Lung microvascular endothelial cell (primary cell): ENCODE measurements at places on chromosomes 2 and 18.

GRCh38 chr18:62189208-62189607 lies 2.2 kb downstream of the RELCH start:
- no peak for DNase-seq

- no peak for DNase-seq
Observed at GRCh38 chr18:75369026-75369721, 58.3 kb downstream of the SMIM21 start.

- DNase-seq, result no peak
Observed at GRCh38 chr2:80300346-80300745, 4.2 kb downstream of the LRRTM1 start.

DNA sequence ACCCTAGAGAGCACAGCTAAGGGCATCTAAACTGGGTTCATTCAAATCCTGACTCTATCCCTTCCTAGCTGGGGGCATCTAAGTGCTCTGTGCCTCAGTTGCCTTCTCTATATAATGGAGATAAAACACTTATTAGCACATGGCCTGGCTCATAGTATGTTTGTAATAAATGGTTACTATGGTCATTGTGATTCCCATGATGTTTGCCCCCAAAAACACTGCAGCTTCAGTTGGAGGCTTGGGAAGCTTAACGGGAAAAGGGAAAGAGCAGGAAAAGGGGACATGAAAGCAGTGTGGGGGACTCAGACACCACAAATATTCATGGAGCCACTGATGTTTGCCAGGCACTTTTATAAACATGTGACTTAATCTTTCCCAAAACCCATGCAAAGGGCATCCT lies 118.1 kb downstream of the INHBB start:
- DNase-seq, result no peak

DNA sequence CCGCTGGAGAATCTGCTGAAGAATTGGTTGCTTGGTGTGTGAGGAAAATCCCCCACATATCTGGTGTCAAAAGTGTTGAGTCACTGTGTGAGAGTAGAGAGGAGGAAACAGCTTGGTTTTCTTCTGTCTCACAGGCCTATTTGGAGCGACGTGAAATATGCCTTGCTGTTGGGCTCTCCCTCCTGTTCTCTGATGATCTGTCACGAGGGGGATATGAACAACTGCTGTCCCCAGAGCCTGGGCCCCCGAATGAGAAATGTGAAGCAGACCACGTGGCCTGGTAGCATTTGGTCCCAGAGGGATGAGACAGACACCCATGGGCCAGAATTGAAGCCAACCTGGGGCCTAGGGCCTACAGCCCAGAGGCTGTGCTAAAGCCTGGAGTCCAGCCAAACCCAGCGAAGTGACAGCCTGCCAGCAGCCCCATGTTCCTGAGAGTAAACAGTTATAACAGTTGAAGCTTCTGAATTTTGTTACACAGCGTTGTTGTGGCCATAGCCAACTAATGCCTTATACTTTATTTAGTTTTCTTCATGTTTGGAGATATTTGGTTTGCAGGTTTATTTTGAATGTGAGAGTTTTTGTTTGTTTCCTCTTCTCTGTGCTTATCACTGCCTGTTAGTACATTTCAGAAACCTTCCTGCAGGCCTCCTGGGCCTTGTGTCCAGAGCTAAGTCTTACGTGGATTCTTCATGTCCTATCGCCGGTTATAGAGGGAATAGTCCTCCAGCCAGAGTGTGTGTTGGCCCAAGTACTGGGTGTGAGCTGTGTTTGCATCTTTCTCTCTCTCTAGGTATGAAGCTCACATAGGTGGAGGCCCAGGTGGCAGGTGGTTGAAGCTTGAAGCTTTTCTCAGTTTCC lies 18.7 kb upstream of the COLEC12 start:
- DNase-seq, result peak; percentile 67

- peak; percentile 14 for DNase-seq
Observed at GRCh38 chr18:62850619-62851306, 135.4 kb downstream of the PHLPP1 start.

GRCh38 chr2:216594081-216594480 lies 39.1 kb upstream of the IGFBP2 start:
- no peak for DNase-seq

- DNase-seq, result no peak
Observed at GRCh38 chr2:206160807-206161179, 1.1 kb downstream of the EEF1B2 start.

GRCh38 chr2:204984518-204984917 lies 439.2 kb downstream of the PARD3B start:
- no peak for DNase-seq

DNA sequence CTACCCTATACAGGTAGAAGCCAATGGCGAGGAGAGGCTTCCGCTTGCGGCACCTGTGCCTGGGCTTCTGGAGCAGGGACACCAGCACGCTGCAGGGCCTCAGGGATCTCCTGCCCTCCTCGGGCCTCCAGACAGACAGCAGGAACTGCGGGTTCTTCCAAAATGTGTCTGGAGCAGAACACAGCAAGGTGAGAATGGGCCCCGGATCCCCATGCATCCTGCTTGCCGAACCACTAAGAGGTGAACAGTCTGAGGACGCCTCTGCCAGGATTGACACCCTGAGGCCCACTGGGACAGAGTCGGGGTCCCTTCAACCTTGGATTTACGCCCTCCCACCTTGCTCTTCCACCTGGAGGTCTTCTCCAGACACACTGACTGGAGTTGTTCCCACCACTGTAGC lies 25.4 kb downstream of the CAPN14 start:
- DNase-seq, result no peak

- DNase-seq, result no peak
Observed at GRCh38 chr2:72004201-72004915, 143.3 kb downstream of the CYP26B1 start.

DNA sequence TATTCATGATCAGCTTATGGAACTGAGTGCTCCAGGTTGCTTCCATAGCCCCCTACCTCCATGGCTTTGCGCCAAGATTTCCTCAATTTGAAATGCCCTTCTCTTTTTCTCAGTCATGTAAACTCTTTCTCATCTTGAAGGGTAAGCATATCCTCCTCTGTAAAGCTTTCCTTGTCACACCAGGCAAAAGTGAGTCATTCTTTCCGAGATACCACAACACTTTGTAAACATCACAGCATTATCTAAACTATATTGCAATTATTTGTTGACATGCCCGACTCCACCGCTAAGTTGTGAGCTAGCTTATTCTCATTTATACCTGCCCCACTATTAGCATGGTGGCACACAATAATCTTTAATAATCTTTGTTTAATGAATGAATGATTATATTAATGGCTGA lies 419.5 kb upstream of the CHST9 start:
- peak; percentile 46 for DNase-seq

GRCh38 chr2:164127971-164128527 lies 392.2 kb upstream of the FIGN start:
- DNase-seq, result no peak

- no peak for DNase-seq
Observed at GRCh38 chr2:237723602-237724001, 75.0 kb upstream of the RBM44 start.

GRCh38 chr18:51251625-51252024 lies 54.1 kb upstream of the MEX3C start:
- DNase-seq, result no peak

DNA sequence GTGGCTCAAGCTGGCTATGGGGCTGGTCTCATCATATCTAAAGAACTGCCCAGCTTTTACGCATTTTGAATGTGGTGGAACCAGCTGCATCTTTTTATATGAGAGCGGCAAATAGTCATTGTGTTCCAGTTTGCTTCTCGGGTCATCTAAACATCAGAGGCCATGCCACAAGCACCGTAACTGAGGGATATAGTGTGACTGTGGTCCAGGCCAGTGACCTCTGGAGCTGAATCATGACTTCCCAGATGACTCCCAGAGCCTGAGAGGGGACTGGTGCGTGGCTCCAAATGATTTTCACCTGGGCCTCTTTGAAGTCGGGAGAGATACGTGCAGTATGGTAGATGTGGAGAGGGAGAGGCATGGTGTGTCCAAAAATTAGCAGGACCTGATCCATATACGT lies 271.0 kb downstream of the NEDD4L start:
- peak; percentile 52 for DNase-seq

GRCh38 chr2:18186816-18187613 lies 308.5 kb downstream of the KCNS3 start:
- DNase-seq, result no peak

GRCh38 chr2:124254621-124255020 lies 229.5 kb downstream of the CNTNAP5 start:
- DNase-seq, result no peak

DNA sequence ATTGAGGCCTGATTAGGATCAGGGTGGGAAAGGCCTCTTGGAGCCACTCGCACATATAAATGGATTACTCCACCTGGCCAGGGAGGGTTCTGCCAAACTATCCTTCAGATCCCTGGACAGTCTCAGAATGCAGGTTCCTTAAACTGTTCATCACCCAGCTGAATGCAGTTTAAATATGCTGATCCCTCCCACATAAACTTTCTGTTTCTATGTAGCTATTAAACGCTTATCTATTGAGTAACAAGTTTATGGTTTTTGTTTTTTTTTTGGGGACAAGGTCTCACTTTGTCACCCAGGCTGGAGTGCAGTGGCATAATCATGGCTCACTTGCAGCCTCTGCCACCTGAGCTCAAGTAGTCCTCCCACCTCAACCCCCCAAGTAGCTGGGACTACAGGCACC lies 1.9 kb downstream of the CAD start:
- DNase-seq, result no peak

DNA sequence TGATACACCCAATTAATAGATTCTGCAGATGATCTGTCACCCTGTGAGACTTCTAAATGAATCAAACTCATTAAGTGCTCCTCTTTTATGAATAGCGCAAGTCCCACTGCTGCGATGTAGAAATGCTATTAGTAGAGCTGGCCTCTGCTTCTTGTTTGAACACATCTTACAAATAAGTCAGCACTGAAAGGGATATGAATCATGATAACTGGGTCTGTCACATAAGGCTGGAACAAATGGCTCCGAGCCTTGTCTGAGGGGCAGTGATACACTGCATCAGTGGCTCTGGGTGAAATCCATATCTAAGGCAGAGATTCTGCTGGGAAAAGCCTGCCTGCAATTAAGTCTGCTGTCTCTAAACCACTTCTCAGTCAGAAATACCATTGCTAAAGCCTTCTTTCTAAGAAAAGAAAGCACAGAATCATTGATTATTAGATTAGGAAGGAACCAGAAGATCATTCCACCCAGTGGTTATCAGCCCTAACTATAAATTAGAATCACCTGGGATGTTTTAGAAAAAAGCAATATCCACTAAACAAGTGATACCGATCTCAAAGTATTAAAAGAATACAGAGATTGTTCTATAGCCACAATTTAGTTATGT lies 75.2 kb downstream of the SLC5A7 start:
- DNase-seq, result no peak

GRCh38 chr2:235666213-235666781 lies 172.5 kb downstream of the AGAP1 start:
- DNase-seq, result peak; percentile 88

DNA sequence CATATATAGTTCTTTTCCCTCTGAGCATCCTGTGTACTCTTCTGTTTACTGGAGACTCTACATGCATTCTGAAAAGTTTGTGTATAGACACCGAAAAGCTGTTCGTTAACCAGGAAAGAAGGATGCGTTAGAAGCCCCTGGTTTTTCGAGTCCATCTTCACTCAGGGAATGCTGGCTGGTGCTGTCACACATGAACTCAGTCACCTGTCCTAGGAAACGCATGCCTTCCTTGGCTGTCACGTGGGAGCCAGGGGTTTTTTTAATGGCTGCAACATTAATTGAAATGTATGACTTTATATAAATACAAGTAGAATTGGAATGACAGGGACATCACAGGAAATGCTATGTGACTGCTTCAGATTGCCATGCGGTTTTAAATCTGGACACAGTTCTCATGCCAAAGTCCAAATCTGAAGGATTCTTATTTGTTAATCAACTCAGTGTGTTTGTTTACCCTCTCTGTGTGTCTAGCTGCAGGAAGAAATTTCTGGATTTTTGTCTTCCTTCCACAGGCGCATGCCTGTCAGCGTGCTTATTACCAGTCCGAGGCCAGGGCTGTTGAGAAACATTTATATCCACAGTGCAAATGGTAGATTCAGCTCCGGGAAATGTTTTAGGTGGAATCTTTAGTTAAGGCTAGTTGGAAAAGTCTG lies 2.6 kb downstream of the RAMP1 start:
- DNase-seq, result no peak

DNA sequence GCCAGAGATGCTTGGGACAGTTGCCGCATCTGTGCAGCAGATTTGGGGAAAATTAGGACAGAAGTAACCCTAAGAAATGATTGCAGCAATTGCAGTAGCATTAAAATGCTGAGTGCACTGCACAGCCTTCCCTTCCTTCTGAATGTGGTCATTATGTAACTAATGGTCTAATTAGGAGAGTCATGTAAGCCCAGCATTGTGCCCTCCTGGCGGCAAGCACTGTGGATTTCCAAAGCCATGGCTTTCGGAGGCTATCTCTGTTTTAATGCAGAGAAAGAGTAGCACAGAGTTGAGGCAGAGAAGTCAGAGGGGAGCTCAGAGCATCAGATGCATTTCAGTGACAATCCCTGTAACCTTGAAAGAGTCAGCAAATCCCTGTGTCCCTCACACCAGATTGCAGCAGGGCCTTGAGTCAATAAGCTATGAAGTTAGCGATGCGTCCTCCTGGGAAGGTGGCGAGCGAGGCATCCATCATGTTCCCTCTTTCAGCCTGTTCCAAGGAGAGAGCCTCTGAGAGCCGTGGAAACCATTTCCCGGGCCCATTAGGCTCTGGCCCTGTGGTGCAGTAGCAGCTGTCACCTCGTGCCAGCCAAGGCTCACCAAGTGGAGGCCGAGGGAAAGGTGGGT lies 307.2 kb downstream of the FBXO15 start:
- no peak for DNase-seq

DNA sequence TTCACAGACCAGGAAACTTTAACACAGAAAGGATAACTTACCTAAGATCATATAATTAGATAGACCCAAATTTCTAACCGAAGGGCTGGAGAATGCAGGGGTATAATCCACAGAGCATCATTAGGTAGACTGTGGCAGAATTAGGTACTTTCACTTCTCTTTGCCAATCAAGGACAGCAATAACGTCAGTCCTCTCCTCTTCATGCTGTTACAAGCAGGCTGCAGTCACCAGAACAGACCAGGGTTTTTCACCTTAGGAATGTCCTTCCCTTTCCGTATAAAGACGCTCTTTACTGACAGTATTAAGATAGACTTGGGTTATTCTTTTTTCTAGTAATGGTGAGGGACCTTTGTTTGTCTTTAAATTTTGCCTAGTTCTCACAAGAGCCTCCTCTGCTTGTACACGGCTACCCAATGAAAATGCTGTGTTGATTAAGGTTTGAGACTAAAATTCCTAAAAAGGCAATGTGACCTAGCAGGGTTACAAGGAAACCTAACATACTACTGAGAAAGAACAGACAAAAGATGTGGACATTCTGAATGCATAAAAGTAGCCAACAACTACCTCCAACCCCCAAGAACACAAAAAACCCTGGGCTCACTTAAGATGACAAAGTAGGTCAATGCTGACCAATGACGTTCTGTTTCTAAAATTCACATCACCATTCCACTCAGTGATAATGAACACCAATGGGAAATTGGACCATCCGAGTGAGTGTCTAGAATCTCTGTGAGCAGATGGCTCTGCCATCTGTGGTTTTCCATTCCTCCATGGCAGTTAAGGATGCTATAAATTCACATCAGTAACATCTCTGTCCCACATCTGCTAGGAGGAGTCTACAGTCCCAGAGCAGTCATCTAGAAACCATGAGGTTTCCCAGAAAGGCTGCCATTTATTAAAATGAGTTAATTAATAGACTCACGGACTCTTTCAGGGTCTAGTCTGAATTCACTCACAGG lies 2.1 kb downstream of the PDIA6 start:
- peak; percentile 46 for DNase-seq
